ENCODE measurements at places on chromosomes 5 and 9.

- no peak for DNase-seq
Measured at GRCh38 chr5:976849-977751, 31.5 kb upstream of the NKD2 start.

GRCh38 chr9:36218011-36218410, 27.3 kb downstream of the CLTA start:
- DNase-seq: no peak

DNA sequence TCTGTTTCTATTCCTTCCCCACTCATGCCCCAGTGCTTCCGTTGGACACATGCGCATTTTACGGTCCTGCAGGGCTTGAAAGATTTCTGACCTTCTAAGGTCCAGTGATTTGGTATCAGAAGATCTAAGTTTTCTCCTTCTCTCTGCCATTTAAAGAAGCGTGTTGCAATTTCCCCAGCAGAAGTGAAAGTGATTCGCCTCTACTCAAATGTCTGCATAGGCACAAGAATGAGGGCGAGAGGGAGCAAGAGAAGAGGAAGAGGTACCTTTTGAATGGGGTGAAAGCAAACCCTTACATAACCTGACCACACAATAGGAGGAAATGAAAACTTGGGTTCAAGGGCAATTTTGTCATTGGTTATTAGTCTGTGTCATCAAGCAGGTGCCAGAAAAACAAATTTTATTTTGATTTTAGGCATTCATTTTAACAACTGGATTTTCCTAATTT, 31.7 kb upstream of the NR3C1 start:
- DNase-seq: no peak

DNA sequence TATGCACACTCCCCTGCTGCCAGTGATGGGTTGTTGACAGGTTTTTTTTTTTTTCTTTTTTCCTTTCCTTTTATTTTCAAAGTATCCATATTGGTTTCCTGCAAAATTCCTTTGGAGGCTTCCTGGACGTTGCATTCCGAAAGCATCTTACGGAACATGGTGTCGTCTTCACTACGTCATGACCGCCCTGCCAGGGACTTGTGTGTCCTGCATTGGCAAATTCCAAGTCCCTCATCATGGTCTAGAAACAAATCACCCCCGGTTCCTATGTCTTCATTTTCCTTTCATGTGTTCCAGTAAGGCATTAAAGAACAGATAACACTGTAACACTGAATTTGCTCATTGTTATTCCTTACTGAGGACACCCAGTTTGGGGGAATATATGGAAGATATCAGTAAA, 35.0 kb upstream of the ADAMTSL1 start:
- DNase-seq: no peak

DNA sequence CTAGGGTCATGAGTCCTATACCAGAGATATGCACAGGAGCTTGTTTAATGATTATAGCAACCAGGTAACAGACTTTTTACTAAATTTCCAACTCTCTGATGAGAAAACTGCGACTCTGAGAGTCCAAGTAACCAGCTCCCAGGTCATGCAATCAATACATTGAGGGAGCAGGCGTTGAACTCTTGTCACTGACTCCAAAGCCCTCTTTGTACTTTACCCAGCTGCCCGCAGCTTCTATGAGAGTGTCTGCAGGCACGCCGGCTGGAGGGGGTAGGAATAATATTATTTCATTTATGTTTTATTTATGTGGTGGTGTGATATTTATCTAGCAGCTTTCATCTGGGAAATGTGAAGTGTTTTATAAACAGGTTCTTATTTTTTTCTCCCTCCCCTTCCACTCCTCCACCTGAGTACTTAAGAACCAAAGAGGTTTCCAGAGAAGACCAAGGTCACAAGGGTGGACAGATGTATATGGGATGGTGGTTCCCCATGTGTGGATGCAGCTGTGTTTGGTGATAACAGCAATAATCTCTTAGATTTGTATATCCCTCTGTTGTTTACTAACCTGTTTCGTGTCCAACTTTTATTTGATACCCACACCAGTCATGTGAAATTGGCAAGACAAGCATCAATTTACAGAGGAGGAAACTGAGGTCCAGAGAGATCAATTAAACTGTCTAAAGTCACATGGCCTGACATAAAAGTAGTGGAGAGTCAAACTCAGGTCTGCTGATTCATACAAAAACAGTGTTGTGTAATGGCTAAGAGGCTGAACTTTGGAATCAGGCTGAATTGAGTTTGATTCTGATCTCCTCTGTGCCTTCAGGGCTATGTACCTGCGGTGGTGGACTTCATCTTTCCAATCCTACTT, 140.2 kb upstream of the TRIM32 start:
- no peak for DNase-seq

- DNase-seq: no peak
Measured at GRCh38 chr9:120883608-120883996, 6.6 kb upstream of the PHF19 start.

GRCh38 chr5:57561231-57561842, 78.7 kb upstream of the ACTBL2 start:
- DNase-seq: no peak

- no peak for DNase-seq
Measured at GRCh38 chr9:109416135-109416706, 81.9 kb downstream of the PTPN3 start.

DNA sequence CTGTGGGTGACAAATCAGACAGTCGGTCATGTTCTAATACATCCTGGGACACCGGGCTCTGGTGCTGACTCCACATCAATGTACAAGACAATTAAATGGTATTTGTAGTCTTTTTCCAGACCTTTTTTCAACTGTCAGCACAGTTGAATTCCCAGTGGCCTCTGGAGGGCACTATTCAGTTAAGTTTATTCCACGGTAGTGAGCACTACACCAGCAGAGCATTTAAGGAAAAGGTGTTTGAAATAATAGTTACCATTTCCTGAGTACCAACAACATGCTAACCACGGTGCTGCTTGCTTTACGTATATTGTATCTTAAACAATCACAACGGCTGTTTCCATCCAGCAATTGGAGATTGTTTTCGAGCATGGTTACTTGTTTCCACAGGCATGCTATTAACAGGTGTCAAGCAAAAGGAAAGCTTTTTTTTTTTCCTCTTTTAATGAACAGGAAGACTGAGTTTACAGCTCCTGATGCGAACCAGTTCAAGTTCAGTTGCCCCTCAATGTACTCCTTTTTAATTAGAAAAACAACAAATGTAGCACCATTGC, 186.7 kb downstream of the PDZD2 start:
- DNase-seq: peak; percentile 50

GRCh38 chr9:121820286-121821005, 169.0 kb downstream of the DAB2IP start:
- no peak for DNase-seq

- DNase-seq: no peak
Measured at GRCh38 chr9:93427655-93428379, 23.7 kb upstream of the FAM120A start.

GRCh38 chr9:135347461-135347860, 132.1 kb upstream of the PPP1R26 start:
- DNase-seq: no peak

DNA sequence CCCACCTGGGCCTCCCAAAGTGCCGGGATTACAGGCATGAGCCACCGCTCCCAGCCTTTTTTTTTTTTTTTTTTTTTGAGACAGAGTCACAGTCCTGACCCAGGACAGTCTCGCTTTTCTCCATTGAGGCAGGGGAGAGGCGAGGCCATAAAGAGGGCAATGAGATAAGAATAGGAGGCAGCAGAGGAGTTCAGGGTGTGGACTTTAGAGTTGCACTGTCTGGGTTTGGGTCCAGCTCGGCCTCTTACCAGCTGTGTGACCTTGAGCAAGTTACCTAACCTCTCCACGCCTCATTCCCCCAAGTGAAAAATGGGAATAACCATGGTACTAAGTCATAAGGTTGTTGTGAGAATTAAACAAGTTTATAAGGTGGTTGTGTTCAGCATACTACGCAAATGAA, 24.6 kb upstream of the ANKH start:
- no peak for DNase-seq

GRCh38 chr5:136766456-136766855, 401.1 kb upstream of the TRPC7 start:
- no peak for DNase-seq

GRCh38 chr9:124005029-124005771, 6.4 kb upstream of the LHX2 start:
- no peak for DNase-seq

- DNase-seq: no peak
Measured at GRCh38 chr5:93575461-93576414, 5.3 kb downstream of the NR2F1-AS1 start.

GRCh38 chr5:103598997-103599566, 36.5 kb upstream of the NUDT12 start:
- no peak for DNase-seq

DNA sequence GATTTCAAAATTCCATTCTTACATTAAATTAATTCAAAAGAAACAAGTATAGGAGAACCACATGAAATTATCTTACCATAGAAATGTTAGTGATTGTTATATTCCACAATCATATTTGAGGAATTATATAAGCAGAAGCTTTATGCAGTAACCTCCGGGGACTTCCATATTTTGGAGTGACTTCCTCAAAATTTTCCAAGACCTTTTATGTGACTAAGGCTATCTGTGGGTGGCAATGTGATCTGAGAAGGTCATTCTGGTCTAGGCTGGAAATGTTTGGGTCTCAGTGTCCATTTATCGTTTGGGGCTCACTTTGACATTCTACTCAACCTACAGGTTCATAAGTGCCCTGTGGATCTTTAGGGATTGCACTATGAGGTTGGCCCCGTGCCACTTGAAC, 776.6 kb downstream of the CDH12 start:
- no peak for DNase-seq

- DNase-seq: no peak
Measured at GRCh38 chr5:133727636-133728035, 115.3 kb upstream of the FSTL4 start.

- DNase-seq: peak; percentile 73
Measured at GRCh38 chr5:14581106-14581890, at the start of gene OTULINL. TSS of gene OTULINL (plus strand) at chr5:14581792. CDS start at chr5:14581895, 103 bp downstream.

GRCh38 chr9:134293611-134294152, 32.6 kb upstream of the RXRA start:
- DNase-seq: no peak

- DNase-seq: no peak
Measured at GRCh38 chr5:172834415-172835289, 601 bp downstream of the ERGIC1 start.

DNA sequence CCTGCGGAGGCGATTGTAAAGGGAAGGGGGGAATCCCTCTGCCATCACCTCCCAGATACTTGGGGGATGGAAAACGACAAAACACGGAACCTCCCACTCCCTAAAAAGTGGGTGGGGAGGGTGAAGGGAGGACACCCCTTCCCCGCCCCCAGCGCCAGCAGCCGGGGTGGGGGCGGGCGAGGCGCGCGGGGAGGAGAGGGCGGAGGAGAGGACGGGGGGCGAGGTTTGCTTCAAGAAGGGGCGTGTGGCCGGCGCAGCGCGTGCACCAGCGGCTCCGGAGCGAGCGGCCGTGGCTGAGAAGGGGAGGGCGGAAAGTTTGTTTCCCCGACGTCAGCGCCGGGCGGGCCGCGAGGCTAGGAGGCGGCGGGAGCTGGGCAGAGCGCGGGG, at the start of gene PRRX2:
Gene PRRX2 (plus strand): TSS at position 259 of the 387 bp plus-strand sequence. CDS start 221 bp downstream, outside the sequence.
- no peak for DNase-seq

GRCh38 chr5:83750749-83751148, 30.1 kb upstream of the HAPLN1 start:
- no peak for DNase-seq

GRCh38 chr5:101585366-101585765, 682.3 kb upstream of the ST8SIA4 start:
- DNase-seq: no peak

GRCh38 chr9:127154003-127154389, 31.6 kb upstream of the ANGPTL2 start:
- DNase-seq: no peak

- DNase-seq: no peak
Measured at GRCh38 chr5:131997026-131997726, 14.3 kb downstream of the ACSL6 start.

- DNase-seq: peak; percentile 48
Measured at GRCh38 chr5:158921441-158922262, 178.1 kb downstream of the EBF1 start.

DNA sequence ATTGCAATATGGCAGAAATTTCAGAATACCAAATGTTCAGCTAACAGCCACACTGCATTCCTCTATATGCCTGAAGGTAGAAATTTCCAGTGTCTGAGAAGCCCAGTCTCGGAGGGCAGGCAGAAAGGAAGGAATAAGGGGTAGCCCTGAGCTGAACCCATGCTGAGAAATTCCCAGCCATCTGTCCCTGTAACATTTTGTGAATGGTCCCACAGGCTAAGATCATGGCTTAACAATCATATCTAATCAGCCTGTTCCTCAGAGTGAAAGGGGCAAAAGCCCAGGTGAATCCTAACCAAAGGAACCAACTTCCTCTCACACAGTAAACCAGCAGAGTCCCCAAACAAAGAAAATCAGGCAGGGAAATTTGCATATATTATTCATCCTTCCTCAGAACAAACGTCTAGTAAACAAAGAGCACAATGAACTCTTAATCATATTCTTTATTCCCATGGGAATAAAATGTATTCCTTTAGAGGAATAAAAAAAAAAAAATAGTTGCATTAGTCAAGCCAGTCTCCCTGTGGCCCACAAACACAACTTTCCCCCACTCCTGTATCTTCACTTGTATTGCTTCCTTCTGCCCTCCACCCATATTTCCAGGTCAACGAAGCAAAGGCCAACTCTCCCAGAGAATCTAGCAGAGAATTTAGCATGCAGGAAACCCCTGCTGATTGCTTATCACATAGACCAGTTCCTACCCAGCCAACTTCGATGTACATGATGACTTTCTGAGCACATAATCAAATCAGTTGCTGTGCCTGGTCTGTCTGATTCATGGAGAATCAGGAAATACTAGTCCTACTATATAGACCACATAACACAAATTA, 257.6 kb downstream of the FAM114A2 start:
- no peak for DNase-seq

GRCh38 chr9:123238365-123238764, 30.0 kb downstream of the STRBP start:
- DNase-seq: no peak

- no peak for DNase-seq
Measured at GRCh38 chr5:154406231-154406630, 39.6 kb upstream of the SAP30L start.

- no peak for DNase-seq
Measured at GRCh38 chr9:123637945-123638634, 282.1 kb downstream of the CRB2 start.

DNA sequence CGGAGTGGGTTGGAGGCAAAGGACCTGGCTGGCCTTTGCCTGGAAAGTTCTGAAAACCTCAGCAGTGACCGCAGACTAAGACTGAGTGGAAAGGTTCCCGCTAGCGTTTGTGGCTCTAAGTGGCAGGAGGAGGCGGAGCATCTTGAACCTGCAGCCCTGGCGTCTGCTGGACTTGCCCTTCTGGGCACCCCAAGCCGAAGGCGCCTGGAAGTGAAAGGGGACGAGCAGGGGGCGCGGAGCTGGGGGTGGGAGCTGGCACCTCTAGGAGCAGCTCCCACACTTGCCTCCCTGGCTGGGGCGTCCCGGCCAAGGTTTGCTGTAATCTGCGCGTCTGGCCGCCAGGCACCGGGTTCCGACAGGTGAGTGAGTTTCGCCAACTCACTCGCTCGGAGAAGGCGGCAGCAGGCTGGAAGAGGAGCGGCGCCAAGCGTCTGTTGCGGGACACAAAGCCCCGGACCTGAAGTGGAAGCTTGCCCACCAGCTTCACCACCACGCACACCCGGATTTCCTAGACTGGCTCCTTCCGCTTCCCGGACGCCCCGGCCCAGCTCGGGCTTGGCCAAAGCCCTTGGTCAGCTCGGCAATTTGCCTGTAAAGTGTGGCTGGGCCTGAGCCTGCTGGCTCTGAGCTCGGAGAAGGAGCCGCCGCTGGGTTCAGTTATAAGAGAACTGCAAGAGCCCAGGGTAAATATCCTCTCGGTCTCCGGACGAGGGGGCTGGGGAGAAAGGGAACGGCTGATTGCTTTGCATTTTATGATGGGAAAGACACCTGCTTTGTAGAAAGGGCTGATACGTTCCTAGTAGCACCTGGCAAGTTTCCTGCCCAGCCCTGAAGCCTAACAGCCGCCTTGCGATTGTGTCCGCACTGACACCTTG, at the start of gene GNA14:
Gene GNA14 (minus strand): TSS at position 89 of the 875 bp plus-strand sequence. CDS start 529 bp downstream, outside the sequence.
- no peak for DNase-seq
